Progenitor cell of endocrine pancreas (in vitro differentiated cells): ENCODE measurements at places on chromosomes 16 and 17. TPM values are rescaled to one million over a fixed set of nuclear protein-coding genes. Genes with fewer than 3 reads are reported as not detected.
A peak's percentile ranks its signal among the peaks of the same experiment; 100 is the strongest.

Gene CHST6
- 7.7 and 8.4 TPM in 2 replicates for total RNA-seq

Gene FNDC8
- not detected in 2 replicates for total RNA-seq

Gene PDE6G
- 0.50 TPM in 1 of 2 replicates, not detected in the other for total RNA-seq

Gene KCNJ12
- 0.10 and 0.29 TPM in 2 replicates for total RNA-seq

Gene NPB
- 0.78 and 1.7 TPM in 2 replicates for total RNA-seq

Gene PIPOX
- 4.3 and 5.3 TPM in 2 replicates for total RNA-seq

Gene SGCA
- not detected in 2 replicates for total RNA-seq

Gene SETD1A
- 25.4 and 27.7 TPM in 2 replicates for total RNA-seq

Gene TNFSF13
- 4.1 and 4.7 TPM in 2 replicates for total RNA-seq

Gene ITGB3
- not detected in 2 replicates for total RNA-seq

Gene SLC35G6
- total RNA-seq, result not detected in 2 replicates

Gene ABCA8
- total RNA-seq, result 0.31 and 0.44 TPM in 2 replicates

GRCh38 chr17:4939546-4939795, 375 bp downstream of the SLC25A11 start:
- peak overlapping the region; percentile 94 for H3K27ac ChIP-seq
- no peaks in the 10 kb centered on the region for H3K27me3 ChIP-seq
- H3K4me1 ChIP-seq, result peaks cover 21% of the 10 kb centered on the region
- peak overlapping the region; percentile 85 for H3K4me3 ChIP-seq

DNA sequence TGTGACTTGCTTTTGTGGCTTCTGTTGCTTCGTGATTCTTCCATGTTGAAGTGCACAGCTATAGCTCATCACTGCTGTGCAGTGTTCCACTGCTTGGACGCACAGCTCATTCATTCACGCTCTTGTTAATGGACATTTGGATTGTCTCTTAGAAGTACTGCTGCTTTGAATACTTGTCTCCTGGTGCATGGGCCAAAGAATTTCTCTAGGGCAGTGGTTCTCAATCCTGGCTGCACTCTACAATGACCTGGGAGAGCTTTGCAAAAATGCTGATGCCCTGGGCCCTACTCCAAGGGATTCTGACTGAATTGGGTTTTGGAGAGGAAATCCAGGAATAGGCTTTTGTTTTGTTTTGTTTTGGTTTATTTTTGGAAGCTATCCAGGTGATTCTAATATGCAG, 20.0 kb downstream of the CCL17 start:
- no peak for DNase-seq
- no peaks in the 10 kb centered on the region for H3K4me1 ChIP-seq
- H3K27me3 ChIP-seq, result no peaks in the 10 kb centered on the region

- no peaks in the 10 kb centered on the region for H3K27me3 ChIP-seq
- DNase-seq, result no peak
- H3K27ac ChIP-seq, result no peak overlapping the region
These were observed 98.6 kb downstream of the WNT3 start for GRCh38 chr17:46719891-46720290.

DNA sequence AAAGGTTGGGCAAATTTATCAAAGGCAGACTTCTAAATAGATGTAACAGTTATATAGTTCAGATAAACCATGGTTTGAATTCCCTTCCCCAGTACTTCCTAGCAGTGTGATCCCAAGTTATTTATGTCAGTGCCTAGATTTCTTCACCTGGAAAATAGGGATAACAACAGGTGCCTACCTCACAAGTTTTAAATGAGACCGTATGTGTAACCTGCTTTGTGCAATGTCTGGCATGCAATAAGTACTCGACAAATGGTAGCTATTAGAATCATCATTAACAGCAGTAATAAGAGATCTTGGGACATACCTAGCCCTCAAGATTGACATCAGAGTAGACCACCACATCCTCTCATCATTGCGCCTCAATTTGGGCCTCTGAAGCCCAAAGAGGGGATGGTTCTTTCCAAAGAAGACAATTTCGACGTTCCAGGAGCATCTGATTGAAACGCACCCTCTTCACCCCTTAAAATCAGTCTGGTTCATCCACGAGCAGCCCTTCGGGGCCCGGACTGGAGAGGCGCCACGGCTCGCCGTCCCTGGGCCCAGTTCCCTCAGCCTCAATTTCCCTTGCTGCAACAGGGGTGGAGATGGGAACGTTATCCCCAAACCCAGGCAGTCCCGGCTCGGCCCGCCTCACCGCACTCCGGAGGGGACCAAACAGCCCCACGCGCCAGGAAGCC, 541 bp downstream of the ACACA start:
- DNase-seq, result no peak
- H3K27me3 ChIP-seq, result no peaks in the 10 kb centered on the region
- H3K36me3 ChIP-seq, result peaks cover 6% of the 10 kb centered on the region

DNA sequence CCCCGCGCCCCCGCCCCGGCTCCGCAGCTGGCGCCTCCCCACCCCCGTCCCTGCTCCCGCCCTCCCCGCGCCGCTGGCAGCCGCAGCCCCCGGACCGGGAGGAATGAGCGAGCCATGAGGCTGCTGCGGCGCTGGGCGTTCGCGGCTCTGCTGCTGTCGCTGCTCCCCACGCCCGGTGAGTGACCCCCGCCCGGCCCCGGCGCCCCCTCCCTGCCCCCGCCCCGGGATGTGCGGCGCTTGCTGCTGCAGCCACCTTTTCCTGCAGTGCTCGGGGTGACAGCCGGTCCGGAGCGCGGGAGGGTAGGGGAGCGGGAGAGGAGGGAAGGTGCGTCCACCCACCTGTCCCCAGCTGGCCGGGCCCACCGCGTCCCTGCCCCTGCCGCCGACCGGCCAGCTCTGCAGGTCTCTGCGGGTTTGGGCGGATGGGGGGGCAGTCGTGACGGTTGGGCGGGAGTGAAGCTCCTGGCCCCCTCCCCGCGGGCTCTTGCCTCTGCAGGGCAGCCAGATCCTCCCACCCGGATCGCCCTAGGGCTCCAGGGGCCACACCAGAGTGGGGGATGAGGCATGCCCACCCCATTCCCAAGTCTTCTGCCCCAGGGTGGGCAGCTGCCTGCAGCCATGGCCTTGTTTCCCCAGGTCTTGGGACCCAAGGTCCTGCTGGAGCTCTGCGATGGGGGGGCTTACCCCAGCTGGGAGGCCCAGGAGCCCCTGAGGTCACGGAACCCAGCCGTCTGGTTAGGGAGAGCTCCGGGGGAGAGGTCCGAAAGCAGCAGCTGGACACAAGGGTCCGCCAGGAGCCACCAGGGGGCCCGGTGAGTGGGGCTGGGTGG, 513 bp downstream of the ADAM11 start:
- H3K4me1 ChIP-seq, result no peaks in the 10 kb centered on the region
- H3K36me3 ChIP-seq, result no peaks in the 10 kb centered on the region
- no peak for DNase-seq
- peak overlapping the region; percentile 35 for H3K4me3 ChIP-seq
- H3K27ac ChIP-seq, result no peak overlapping the region

DNA sequence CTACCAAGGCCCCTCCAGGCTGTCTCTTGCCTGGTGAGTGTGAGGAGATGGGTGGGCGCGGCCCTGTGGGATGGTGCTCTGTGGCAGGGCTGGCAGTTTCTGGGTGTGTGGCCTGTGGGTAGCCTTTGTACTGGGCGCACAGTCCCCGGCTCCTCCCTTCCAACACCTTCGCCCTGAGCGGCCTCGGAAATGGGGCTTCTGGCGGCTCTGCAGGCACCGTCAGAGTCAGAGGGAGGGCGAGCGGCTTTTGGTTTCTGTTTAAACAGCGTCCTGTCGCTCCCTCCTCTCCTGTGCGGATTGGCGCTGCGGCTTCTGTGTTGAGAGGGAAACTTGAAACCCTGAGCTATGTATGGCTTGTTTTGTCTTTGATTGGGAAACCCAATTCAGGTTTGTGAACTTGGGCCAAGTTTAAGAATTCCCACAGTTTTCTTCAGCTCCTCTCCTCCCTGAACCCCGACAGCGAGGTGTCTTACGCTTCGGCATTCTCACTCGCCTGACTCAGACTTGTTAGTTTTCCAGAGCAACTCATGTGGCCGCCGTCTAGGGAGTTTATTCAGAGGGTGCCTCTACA, 8.3 kb upstream of the ZNF750 start:
- H3K4me3 ChIP-seq, result no peak overlapping the region
- peak overlapping the region; percentile 89 for H3K27ac ChIP-seq
- peaks cover 1% of the 10 kb centered on the region for H3K36me3 ChIP-seq
- DNase-seq, result no peak

GRCh38 chr17:82835766-82836512, 3.9 kb downstream of the ZNF750 start:
- H3K4me3 ChIP-seq, result no peak overlapping the region
- H3K27me3 ChIP-seq, result no peaks in the 10 kb centered on the region
- peaks cover 8% of the 10 kb centered on the region for H3K36me3 ChIP-seq
- H3K27ac ChIP-seq, result no peak overlapping the region
- no peak for DNase-seq

GRCh38 chr16:30525844-30526136, 576 bp downstream of the ZNF768 start:
- peaks cover 30% of the 10 kb centered on the region for H3K4me1 ChIP-seq
- no peaks in the 10 kb centered on the region for H3K27me3 ChIP-seq
- peaks cover 5% of the 10 kb centered on the region for H3K36me3 ChIP-seq

GRCh38 chr17:76527430-76528111, 9.9 kb downstream of the CYGB start:
- no peak overlapping the region for H3K27ac ChIP-seq
- no peak overlapping the region for H3K4me3 ChIP-seq
- H3K36me3 ChIP-seq, result no peaks in the 10 kb centered on the region
- H3K27me3 ChIP-seq, result peaks cover 24% of the 10 kb centered on the region

DNA sequence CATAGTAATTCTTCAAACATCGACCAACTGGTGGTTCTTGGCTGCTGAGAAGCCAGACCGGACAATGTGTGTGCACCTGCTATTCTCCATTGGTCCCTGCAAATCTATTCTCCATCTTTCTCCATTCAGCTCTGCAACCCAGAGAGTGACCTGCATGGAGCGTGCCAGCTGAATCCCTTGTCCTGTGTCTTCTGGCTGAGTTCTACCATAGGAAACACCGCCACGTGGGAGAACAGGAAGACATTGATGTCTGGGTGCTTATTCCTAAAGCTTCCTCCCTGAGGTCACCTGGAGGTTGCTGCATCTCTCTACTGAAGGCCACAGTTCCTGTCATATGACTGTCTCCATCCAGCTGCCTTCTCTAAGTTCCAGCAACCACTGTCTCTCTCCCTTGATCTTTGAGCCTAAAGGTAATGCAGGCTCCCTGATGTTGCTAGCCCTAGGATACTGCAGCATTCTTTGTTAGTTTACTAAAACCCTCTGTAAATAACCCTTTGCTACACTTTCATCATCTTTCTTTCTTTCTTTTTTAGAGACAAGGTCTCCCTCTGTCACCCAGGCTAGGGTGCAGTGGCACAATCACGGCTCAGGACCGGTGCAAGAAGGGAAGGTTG, 10.6 kb upstream of the SMG1 start:
- no peaks in the 10 kb centered on the region for H3K36me3 ChIP-seq
- peaks cover 11% of the 10 kb centered on the region for H3K4me1 ChIP-seq
- no peak overlapping the region for H3K27ac ChIP-seq
- no peak overlapping the region for H3K4me3 ChIP-seq
- no peak for DNase-seq

- peak; percentile 70 for DNase-seq
- peaks cover 23% of the 10 kb centered on the region for H3K4me1 ChIP-seq
- H3K27ac ChIP-seq, result peak within 1 kb of the TSS; percentile 100
These were observed at the start of gene SRCAP for GRCh38 chr16:30698816-30699614. Gene SRCAP, plus strand, starts transcription at chr16:30699171. Its CDS starts 1,654 bp downstream, at chr16:30700825.

DNA sequence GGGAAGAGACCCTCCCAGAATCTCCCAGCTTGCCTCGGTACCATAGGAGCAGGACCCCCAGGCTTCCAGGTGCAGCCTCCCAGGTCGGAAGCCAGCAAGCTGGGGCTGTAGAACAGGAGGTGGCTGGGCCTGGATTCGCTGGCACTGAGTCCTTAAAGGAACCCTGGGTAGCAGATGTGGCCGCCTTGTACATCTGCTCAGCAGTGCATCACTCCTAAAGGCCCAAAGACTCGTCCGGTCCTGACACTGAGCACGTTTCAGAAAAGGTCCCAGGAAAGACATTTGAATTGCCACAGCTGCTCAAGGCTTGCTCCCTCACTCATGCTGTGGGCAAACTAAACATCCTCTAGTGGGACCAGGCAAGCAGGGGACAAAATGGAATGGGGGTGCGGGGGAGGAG, 172.8 kb downstream of the RAB11FIP4 start:
- no peak for DNase-seq
- H3K4me1 ChIP-seq, result peaks cover 35% of the 10 kb centered on the region
- peak overlapping the region; percentile 13 for H3K27ac ChIP-seq
- H3K36me3 ChIP-seq, result no peaks in the 10 kb centered on the region

DNA sequence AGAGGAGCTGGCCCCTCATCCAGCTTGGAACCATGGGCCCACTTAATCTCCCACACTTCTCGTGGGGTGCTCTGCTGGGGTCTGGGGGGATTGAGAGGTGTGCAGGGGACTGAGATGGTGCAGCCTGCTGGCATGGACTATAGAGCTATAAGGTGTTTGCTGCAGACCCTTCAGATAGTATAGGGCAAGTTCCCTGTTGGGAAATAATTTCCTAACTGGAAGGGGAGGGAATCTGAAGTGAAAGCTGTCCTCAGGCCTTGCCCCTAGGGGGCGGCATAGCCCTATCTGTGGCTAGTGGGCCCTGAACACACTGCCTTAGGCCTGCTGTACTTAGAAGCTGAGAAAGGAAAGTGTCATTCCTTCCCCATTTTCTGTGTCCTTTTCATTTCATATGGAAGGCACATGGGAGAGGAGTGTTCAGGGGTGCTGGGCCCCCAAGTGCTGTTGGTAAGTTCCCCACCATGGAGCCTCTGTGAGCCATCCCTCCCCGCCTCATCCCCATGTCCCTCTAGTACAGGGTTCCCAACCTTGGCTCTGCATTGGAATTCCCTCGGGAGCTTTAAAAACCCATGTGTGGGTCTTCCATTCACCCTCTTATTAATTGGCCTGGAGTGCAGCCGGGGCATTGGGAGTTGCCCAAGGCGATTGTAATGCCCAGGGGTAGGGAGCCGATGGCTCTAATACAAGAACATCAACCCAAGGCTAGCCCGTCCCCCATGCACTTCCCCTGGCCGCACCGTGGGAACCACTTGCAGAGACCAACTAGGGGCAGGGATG, 19.7 kb downstream of the GOSR2 start:
- H3K36me3 ChIP-seq, result peaks cover 10% of the 10 kb centered on the region
- no peak overlapping the region for H3K27ac ChIP-seq
- DNase-seq, result peak; percentile 55

GRCh38 chr16:56630134-56630533, 2.3 kb upstream of the MT1M start:
- H3K27me3 ChIP-seq, result peaks cover 89% of the 10 kb centered on the region
- no peaks in the 10 kb centered on the region for H3K36me3 ChIP-seq
- no peak overlapping the region for H3K27ac ChIP-seq
- no peak overlapping the region for H3K4me3 ChIP-seq

DNA sequence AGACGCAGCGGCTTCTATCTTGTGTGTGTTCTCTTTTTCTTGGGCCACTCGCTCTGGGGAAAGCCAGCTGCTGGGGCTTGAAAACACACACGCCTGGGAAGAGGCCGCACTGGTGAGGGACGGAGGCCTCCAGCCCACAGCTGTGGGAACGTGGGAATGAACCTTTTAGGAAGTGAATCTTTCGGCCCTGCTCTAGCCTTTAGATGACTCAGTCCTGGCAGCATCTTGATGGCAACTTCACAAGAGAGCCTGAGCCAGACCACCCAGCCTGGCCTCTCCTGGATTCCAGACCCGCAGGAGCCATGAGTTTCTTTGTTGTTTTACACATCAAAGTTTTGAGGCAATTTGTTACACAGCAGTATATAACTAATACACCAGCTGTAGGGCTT, 2.2 kb upstream of the PDPK1 start:
- H3K4me3 ChIP-seq, result no peak overlapping the region
- H3K36me3 ChIP-seq, result no peaks in the 10 kb centered on the region
- H3K27me3 ChIP-seq, result no peaks in the 10 kb centered on the region
